Natural killer cell (primary cell): ENCODE measurements at places on chromosomes 16 and 17. TPM values are rescaled to one million over a fixed set of nuclear protein-coding genes. Genes with fewer than 3 reads are reported as not detected.

- no peak for DNase-seq
Observed at GRCh38 chr16:10896165-10896564, 19.2 kb downstream of the CIITA start.

Gene MYH3
- total RNA-seq: 6.6 TPM

DNA sequence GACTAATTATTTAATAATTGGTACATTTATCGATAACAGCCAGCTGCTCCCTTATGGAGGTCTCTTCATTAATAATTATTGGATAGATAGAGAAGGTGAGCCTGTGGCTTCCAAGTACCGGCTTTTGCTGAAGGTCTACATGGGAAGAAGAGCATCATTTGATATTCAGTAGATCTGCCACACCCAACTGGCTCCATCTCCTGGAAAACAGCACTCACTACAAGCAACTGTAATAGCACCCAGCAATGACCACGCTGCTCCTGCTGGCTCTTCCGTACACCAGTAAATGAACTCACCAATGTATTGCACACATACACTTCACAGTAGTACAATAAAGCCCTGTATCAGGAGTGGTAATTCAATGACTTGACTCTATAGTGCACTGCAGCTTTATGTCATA lies 19.5 kb downstream of the MARVELD3 start:
- DNase-seq: peak; percentile 35

DNA sequence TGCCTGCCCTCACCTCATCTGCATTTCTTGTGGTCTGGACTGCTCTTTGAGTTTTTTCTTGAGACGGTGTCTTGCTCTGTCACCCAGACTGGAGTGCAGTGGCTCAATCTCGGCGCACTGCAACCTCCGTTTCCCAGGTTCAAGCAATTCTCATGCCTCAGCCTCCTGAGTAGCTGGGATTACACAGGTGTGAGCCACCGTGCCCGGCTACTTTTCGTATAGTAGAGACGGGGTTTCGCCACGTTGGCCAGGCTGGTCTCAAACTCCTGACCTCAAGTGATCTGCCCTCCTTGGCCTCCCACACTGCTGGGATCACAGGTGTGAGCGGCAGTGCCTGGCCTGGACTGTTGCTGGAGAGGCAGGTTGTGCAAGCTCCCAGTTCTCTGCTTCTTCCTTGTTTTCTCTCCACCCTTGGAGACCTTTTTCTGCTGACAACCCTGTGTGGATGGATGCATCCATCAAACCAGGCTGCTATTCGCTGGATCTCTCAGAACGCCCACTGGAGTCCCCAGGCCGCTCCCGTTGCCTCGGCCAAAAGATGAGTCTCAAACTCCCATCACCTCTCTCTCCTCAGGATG lies 22.7 kb upstream of the DBNDD1 start:
- DNase-seq: no peak

GRCh38 chr17:74531231-74531761 lies at the start of gene CD300LB:
Gene CD300LB, minus strand, starts transcription at chr17:74531475. Its CDS starts 125 bp downstream, at chr17:74531350.
- no peak for DNase-seq

GRCh38 chr17:34141590-34141989 lies 113.5 kb upstream of the CCL2 start:
- no peak for DNase-seq

GRCh38 chr16:88591577-88592021 lies 21.4 kb downstream of the ZC3H18 start:
- peak; percentile 41 for DNase-seq

DNA sequence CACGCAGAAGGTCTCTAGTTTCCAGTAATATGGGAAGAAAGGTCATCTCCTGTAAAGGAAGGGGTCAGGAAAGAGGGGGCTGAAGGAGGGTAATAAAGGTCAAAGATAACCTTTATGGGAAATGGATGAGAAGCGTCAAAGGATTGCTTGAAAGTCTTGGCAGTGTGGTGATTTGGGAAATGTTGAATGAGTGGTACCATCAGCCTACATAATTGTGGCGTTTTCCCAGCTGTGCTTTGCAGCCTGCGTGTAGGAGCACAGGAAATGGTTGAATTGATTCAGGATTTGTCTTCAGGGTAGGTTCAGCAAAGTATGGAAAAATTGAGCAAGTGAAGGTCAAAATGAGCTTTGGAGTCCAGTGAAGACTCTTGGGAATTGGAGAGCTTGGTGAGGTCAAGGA lies 115.8 kb upstream of the NOL11 start:
- no peak for DNase-seq

Gene CES5A
- total RNA-seq: not detected

DNA sequence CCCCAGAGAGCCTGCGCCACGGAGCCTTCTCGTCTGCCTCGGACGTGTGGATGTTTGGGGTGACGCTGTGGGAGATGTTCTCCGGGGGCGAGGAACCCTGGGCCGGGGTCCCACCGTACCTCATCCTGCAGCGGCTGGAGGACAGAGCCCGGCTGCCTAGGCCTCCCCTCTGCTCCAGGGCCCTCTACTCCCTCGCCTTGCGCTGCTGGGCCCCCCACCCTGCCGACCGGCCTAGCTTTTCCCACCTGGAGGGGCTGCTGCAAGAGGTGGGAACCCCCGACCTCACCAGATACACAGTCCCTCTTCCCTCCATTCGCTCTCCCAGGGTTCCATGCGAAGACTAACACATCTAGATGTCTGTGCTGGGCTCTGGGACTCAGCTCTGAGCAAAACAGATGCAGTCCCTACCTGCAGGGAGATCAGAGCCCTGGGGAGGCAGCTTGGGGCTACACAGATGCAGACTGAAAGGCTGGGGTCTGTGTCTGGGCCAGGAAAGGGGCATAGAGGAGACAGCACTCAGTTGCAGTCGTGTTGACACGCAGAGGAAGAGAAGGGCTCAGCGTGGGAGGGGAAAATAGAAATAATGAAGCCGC lies 3.7 kb downstream of the TNK1 start:
- DNase-seq: no peak

- no peak for DNase-seq
Observed at GRCh38 chr16:79887541-79888540, 287.3 kb upstream of the MAF start.

DNA sequence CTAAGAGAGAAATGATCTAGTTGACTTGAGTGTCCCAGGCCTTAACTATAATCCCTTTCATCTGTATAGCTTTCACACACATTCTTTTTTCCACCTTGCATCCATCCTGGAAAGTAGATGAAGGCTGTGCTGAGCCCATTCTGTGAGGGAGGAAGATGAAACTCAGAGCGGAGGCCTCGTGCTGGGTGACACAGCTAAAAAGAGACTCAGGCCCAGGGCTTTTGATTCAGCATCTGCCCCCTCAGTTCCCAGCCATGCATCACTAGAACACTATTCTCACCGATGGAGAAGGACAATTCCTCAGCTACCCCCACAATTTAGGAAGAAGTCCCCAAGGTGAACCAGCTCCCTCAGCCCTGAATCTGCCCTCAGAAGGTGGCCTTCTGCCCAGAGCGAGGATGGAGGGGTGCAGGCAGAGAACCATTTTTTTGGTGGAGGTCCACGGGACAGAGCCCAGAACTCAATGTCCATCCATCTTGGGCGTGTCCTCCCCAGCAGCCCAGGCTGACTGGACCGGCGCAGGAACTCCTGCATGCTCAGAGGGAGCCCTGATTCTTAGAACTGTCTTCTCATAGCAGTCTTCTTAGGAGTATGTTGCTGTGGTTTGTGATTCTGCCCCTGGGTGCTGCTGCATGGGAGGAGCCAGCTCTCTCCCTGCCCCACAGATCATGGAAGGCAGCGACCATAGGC lies 5.8 kb upstream of the MYCBPAP start:
- no peak for DNase-seq

- DNase-seq: no peak
Observed at GRCh38 chr17:76013377-76013932, 12.8 kb downstream of the CDK3 start.

Gene HIGD1B
- not detected for total RNA-seq

Gene PCGF2
- not detected for total RNA-seq

DNA sequence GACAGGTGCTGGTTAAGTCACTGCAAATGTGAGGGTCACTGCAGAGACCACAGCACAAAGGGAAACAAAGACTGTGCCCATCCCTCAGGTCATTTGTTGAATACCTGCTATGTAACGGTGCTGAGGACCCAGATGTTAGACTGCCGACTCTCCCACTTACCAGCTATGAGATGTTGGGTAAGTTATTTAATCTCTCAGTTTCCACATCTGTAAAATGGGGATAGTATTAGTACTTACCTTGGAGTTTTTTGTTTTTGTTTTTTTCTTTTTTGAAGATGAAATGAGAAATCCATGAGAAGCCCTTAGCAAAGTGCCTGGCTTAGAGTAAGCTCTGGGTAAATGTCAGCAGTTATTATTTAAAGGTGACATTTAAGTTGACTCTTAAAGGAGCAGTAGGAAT lies 50.5 kb upstream of the PMFBP1 start:
- DNase-seq: no peak

DNA sequence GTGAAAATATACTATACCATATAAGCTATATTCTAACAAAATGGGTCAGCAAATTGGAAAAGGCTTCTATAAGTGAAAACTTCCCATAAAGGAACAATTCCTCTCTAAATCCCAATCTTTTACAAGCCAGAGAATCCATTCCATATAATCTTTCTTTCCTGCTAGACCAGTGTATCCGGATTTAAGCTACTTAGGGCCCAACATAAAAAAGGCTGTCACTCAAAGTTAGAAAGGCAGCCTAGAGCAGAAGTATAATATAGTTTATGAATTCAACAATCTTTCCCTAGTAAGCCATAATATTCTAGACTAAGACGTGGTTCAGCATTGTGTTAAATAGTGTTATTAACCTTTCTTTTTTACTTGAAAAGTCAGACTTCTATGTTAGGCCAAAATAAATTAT lies 93.0 kb downstream of the SKAP1 start:
- no peak for DNase-seq

DNA sequence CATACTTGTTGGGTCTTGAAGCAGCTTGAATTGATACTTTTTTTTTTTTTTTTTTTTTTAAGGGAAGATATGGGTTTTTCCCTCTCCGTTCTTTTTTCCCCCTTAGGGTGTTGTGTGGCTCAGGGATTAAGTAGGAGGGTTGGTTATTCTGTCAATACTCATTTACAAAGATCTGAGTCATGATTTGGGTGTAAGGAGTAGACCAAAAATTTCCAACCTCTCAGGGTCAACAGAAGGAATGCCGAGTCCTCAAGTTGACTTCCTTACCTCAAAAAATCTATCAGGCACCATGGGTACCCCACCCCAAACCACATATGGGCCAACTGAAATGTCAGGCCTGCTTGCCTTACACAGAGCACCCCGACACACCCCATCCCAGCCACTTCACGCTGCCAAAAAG lies 230.5 kb downstream of the CCDC182 start:
- no peak for DNase-seq

Gene MRPL28
- 37.5 TPM for total RNA-seq

DNA sequence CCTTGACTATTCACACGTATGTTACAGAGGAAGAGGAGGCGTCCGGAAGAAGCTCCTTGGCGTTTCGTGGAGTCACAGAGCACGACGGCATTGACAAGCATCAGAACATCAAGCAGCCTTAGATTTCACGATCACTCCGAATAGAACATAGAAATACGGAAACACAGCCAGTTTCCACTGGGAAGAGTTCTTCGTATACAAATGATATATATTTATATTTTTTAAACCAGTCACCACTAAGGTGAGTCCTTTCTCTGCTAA lies 3.1 kb downstream of the CBLN1 start:
- no peak for DNase-seq

DNA sequence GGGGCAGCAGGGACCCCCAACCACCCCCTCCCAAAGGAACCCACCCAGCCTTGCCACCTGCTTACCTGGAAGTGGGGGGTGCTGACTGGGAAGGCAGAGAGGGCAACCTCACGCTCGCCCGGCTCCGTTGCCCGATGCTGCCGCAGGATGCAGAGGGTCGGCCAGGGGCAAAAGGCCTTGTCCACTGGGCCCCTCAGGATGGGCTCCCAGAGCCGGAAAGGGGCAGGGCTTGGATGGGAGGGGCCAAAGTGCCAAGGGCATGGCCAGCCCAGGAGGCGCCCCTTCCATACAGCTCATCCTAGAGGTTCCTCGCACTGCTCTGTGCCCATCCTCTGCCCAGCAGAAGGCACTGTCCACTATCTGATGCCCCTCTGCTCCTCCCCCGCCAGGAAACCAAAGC lies 59.4 kb downstream of the SRCIN1 start:
- no peak for DNase-seq

Gene CTRL
- total RNA-seq: 17.2 TPM

DNA sequence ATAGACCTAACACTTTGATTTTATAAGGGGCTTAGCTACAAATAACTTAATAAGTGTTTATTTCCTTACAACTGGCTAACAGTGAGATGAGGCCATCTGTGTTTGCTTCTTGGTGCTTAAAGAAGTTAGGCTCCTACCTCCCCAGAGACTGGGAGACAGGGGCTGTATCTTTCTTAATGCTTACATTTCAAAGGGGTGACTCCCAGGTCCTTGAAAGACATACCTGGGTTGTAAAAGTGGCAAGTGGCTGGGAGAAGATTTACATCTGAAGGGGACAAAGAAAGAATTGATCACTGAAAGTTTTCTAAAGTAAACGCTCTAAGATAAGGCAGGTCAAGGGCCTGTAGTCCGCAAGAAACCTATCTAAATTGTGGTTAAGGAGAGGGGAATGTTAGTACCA lies 196.8 kb downstream of the CNTNAP4 start:
- no peak for DNase-seq

- no peak for DNase-seq
Observed at GRCh38 chr17:78361225-78361701, 1.4 kb upstream of the SOCS3 start.

DNA sequence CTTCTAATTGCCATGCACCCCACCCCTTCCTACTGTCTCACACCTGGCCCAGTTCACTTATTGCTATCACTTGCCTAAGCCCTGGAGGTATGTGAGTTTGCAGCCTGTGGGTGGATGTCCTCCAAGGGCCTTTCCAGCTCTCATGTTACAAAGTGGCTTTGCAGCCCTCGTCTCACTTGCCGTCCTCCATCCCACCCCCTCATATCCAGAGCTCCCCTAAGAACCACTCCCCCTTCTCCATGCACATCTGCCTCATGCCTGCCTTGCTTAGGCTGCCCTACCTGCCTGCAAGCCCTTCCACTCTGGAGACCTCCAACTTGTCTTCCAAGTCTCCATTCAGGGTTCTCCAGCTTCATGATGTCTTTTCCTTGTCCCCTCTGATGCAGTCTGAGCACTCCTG lies 119.4 kb upstream of the NLRP1 start:
- DNase-seq: no peak

- DNase-seq: no peak
Observed at GRCh38 chr17:81916234-81917001, 1.6 kb downstream of the SIRT7 start.

- DNase-seq: peak; percentile 68
Observed at GRCh38 chr17:74296548-74296936, 22.5 kb downstream of the DNAI2 start.

Gene WIPF2
- 43.9 TPM for total RNA-seq

Gene KRT12
- not detected for total RNA-seq

Gene SLC6A2
- total RNA-seq: not detected

Gene WNT9B
- total RNA-seq: not detected
